ENCODE measurements at places on chromosomes 7 and 10. TPM values are rescaled to one million over a fixed set of nuclear protein-coding genes. Genes with fewer than 3 reads are reported as not detected.

DNA sequence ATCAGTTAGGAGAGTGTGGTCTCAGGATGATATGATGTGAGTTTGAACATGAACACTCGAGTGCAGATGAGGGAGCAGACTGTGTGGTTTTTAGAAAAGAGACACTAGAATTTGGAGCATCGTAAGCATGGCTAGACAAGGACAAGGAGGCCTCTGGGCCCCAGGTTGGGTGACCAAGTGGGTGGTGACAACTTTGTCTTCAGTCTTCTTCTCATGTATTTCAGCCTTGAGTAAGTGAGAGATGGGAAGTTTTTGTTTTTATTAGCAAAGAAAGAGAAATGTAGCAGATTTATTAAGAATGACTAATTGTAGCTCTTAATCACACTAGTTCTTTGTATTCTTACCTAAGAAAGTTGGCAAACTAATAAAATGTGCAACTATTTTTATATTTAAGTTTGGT is 16.3 kb downstream of the TES start:
- H3K4me1 ChIP-seq = peaks cover 11% of the 10 kb centered on the region
- no peak overlapping the region for H3K27ac ChIP-seq
- no peaks in the 10 kb centered on the region for H3K36me3 ChIP-seq
- no peaks in the 10 kb centered on the region for H3K27me3 ChIP-seq

GRCh38 chr10:17026686-17027485 is 102.7 kb downstream of the CUBN start:
- H3K4me3 ChIP-seq = no peak overlapping the region
- no peak for DNase-seq
- no peaks in the 10 kb centered on the region for H3K27me3 ChIP-seq
- no peak overlapping the region for H3K27ac ChIP-seq

OR9A2 gene
- total RNA-seq = 0.18 TPM

SH2D4B gene
- total RNA-seq = 0.04 TPM

DNA sequence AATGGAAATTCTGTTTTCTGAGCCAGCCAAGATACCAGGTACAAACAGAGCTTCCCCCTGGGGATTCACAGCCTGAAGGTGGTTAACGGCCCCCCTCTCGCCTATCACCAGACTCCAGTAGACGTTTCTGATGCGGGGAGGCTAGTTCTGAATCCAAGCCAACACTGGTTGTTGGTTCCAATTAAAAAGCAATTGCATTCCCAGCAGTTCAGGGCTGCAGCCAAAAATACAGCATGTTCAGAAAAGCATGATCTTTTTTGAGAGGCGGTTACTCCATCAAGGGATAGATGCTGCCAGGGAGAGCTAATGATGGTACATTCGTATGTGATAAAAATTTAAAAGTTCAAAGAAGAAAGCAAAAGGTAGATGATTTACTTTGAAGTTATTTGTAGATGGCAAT is 481.0 kb downstream of the GALNT17 start:
- peaks cover 30% of the 10 kb centered on the region for H3K4me1 ChIP-seq
- peak overlapping the region; percentile 74 for H3K27ac ChIP-seq
- no peaks in the 10 kb centered on the region for H3K27me3 ChIP-seq
- DNase-seq = peak; percentile 90
- H3K4me3 ChIP-seq = no peak overlapping the region
- H3K36me3 ChIP-seq = no peaks in the 10 kb centered on the region

GRCh38 chr10:55491712-55492111 is 690.7 kb upstream of the PCDH15 start:
- no peaks in the 10 kb centered on the region for H3K36me3 ChIP-seq
- no peak overlapping the region for H3K4me3 ChIP-seq
- no peak for DNase-seq
- H3K27me3 ChIP-seq = no peaks in the 10 kb centered on the region

NSUN5 gene
- total RNA-seq = 18.6 TPM

DNA sequence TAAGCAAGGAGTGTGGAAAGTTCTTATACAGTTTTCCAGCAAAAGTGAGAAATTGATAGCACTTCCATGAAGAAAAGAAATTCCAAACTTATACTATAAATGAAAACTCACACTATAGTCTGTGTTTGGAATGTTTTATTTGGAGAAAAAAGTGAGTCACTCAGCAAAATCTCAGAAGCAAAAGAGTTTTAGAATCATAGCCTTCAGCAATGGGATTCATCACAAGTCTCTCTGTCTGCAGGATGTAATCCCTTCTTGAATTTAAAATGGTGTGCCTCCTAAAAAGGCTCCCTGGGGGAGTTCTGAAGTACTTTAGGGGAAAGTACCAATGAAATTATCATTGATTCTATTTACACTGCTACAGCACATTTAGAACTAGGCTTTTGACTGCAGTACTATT is 756.4 kb downstream of the XPNPEP1 start:
- no peak overlapping the region for H3K4me3 ChIP-seq
- H3K4me1 ChIP-seq = no peaks in the 10 kb centered on the region
- no peaks in the 10 kb centered on the region for H3K27me3 ChIP-seq
- DNase-seq = no peak
- H3K27ac ChIP-seq = no peak overlapping the region

DNA sequence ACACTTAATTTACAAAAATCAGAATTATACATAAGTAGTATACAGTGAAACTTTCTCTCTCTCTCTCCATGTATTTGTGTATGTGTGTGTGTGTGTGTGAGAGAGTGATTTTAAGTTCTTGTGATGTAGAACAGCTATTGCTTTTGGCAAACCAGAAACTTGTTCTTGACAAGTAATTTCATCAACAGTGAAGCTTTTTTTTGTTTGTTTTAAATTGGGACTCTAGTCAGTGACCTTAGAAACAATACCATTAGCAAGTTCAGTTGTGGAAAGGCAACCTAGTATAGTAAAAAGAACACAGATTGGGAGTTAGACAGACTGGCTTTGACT is 319.1 kb downstream of the PTEN start:
- no peak overlapping the region for H3K4me3 ChIP-seq
- no peak for DNase-seq
- H3K27me3 ChIP-seq = no peaks in the 10 kb centered on the region
- H3K36me3 ChIP-seq = no peaks in the 10 kb centered on the region
- H3K4me1 ChIP-seq = no peaks in the 10 kb centered on the region
- no peak overlapping the region for H3K27ac ChIP-seq

BICC1 gene
- total RNA-seq = 23.8 TPM

DNA sequence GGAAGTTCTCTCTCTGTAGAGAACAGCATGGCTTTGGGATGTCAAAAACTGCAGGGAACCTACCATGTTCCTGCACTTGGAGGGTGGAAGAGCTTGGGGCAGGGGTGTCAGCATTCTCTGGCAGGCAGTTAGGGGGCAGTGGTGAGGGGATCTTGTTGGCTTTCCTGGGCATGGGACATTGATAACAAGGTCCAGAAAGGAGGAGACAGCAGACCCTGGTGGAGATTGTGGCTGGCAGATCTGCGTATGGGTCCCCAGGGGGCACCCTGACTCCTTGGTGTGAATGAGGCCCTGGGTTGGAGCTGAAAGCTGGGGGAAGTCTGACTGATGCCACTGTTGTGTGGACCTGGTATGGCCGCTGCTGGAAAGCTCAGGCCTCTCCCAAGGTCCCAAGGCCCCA is 22.9 kb upstream of the CAMK2B start:
- no peak for DNase-seq
- peaks cover under 1% of the 10 kb centered on the region for H3K27me3 ChIP-seq
- H3K4me1 ChIP-seq = peaks cover 15% of the 10 kb centered on the region
- no peak overlapping the region for H3K27ac ChIP-seq
- no peaks in the 10 kb centered on the region for H3K36me3 ChIP-seq

DNA sequence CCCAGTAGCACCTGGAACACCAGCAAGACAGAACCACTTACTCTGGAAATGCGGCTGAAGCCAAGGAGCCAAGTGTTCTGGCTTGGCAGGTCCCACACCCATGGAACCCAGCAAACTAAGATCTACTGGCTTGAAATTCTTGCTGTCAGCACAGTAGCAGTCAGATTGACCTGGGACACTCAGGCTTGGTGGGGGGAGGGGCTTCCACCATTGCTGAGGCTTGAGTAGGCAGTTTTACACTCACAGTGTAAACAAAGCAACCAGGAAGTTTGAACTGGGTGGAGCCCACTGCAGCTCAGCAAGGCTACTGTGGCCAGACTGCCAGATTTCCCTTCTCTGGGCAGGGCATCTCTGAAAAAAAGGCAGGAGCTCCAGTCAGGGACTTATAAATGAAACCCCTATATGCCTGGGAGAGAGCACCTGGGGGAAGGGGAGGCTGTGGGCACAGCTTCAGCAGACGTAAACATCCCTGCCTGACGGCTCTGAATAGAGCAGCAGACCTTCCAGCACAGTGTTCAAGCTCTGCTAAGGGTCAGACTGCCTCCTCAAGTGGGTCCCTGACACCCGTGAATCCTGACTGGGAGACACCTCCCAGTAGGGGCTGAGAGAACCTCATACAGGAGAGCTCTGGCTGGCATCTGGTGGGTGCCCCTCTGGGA is 121.2 kb downstream of the MTERF1 start:
- H3K27me3 ChIP-seq = no peaks in the 10 kb centered on the region
- no peaks in the 10 kb centered on the region for H3K36me3 ChIP-seq
- no peak overlapping the region for H3K4me3 ChIP-seq
- no peak for DNase-seq

GRCh38 chr10:60870416-60870728 is 73.6 kb downstream of the RHOBTB1 start:
- H3K4me3 ChIP-seq = no peak overlapping the region
- H3K4me1 ChIP-seq = peaks cover 18% of the 10 kb centered on the region
- DNase-seq = no peak
- H3K27me3 ChIP-seq = no peaks in the 10 kb centered on the region
- peak overlapping the region; percentile 70 for H3K27ac ChIP-seq

UNCX gene
- total RNA-seq = not detected

GRCh38 chr7:44515590-44516268 is 25.3 kb upstream of the NUDCD3 start:
- H3K4me3 ChIP-seq = no peak overlapping the region
- no peaks in the 10 kb centered on the region for H3K4me1 ChIP-seq
- no peaks in the 10 kb centered on the region for H3K36me3 ChIP-seq
- no peaks in the 10 kb centered on the region for H3K27me3 ChIP-seq

- DNase-seq = peak; percentile 76
- H3K27me3 ChIP-seq = no peaks in the 10 kb centered on the region
- H3K4me3 ChIP-seq = no peak overlapping the region
- peaks cover 4% of the 10 kb centered on the region for H3K4me1 ChIP-seq
- no peaks in the 10 kb centered on the region for H3K36me3 ChIP-seq
- H3K27ac ChIP-seq = no peak overlapping the region
Measured at GRCh38 chr10:82942286-82943099, 1067.5 kb downstream of the NRG3 start.

FFAR4 gene
- total RNA-seq = not detected

- H3K27ac ChIP-seq = no peak overlapping the region
- no peaks in the 10 kb centered on the region for H3K36me3 ChIP-seq
- H3K27me3 ChIP-seq = no peaks in the 10 kb centered on the region
- H3K4me1 ChIP-seq = no peaks in the 10 kb centered on the region
- no peak overlapping the region for H3K4me3 ChIP-seq
Measured at GRCh38 chr10:106789623-106790022, 374.9 kb downstream of the SORCS1 start.

GRCh38 chr7:165661-166337 is 26.6 kb upstream of the FAM20C start:
- no peaks in the 10 kb centered on the region for H3K36me3 ChIP-seq
- peak overlapping the region; percentile 17 for H3K27ac ChIP-seq
- H3K4me3 ChIP-seq = no peak overlapping the region
- DNase-seq = peak; percentile 57
- peaks cover 57% of the 10 kb centered on the region for H3K4me1 ChIP-seq

ASAH2 gene
- total RNA-seq = 1.6 TPM

DNA sequence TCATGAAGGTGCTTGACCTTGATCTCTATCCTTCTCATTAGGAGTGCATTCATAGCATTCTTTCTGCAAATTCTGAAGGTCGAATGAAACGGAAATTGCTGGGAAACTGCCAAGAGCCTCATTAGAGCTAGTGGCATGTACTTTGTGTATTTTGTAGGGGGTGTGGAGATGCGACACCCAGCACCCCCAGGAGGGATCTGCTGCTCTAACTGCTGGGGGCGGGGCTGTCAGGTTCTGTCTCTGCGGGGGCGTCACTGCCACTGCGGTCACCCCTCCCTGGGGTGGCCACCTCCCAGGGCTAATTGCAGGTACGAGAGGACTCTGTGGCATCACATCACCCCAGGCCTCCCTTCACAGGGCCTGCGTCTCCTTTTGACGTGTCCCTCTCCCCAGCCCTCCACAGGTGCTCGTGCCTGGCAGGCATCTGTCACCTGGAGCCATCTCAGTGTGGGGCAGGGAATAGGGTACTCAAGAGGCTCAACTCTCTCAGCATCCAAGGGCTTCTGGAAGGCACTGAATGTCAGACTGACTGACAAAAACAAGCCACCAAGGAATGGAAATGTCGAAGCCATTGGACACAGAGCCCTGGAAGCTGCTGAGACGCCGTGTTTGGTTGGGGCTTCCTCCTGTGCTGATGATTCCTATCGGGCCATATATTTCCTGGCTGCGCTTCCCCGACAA is 151.1 kb downstream of the ACTR3B start:
- no peak for DNase-seq
- no peak overlapping the region for H3K4me3 ChIP-seq
- H3K4me1 ChIP-seq = peaks cover 16% of the 10 kb centered on the region
- no peaks in the 10 kb centered on the region for H3K27me3 ChIP-seq
- H3K36me3 ChIP-seq = no peaks in the 10 kb centered on the region

GRCh38 chr10:11504566-11505285 is 106.7 kb downstream of the USP6NL start:
- no peaks in the 10 kb centered on the region for H3K36me3 ChIP-seq
- no peak for DNase-seq
- no peaks in the 10 kb centered on the region for H3K27me3 ChIP-seq
- no peak overlapping the region for H3K4me3 ChIP-seq
- no peaks in the 10 kb centered on the region for H3K4me1 ChIP-seq

DNA sequence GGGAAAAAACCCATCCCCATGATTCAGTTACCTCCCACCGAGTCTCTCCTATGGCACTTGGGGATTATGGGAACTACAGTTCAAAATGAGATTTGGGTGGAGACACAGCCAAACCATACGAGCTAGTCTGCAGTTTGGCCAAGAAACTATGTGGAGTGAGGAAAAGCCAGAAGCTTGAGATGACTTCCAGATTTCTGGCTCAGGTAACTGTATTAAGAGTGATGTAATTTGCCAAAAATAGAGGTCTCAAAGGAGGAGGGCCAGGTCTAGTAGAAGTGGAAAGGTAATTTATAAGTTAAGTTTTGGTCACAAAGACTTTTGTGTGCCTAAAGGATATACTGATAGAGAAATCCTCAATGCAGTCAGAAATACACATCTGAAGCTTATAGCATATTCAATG is 279.7 kb upstream of the MGMT start:
- no peaks in the 10 kb centered on the region for H3K27me3 ChIP-seq
- H3K4me1 ChIP-seq = peaks cover 22% of the 10 kb centered on the region
- H3K36me3 ChIP-seq = no peaks in the 10 kb centered on the region
- H3K27ac ChIP-seq = no peak overlapping the region
- DNase-seq = peak; percentile 84

DNA sequence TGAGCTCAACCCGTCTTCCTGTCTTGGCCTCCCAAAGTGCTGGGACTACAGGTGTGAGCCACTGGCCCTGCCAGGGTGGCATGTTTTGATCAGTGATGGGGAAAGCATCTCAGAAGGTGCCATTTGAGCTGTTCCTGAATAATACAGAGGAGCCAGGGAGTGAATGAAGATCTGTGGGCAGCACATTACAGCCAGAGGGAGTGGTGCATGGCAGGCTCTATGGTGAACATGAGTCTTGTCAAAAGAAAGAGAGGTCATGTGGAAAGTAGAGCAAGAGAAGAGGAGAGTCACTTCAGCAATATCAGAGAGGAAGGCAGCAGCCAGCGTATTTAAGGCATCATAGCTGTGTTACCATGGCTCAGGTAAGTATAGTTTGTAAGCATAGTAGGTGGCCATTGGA is 275.7 kb upstream of the LRGUK start:
- H3K36me3 ChIP-seq = no peaks in the 10 kb centered on the region
- no peak for DNase-seq
- H3K4me3 ChIP-seq = no peak overlapping the region
- H3K27me3 ChIP-seq = no peaks in the 10 kb centered on the region

- peak; percentile 36 for DNase-seq
- peaks cover 57% of the 10 kb centered on the region for H3K4me1 ChIP-seq
Measured at GRCh38 chr7:30465811-30466180, 12.8 kb downstream of the NOD1 start.

Measured in muscle of leg (tissue), 16 donors.